ENCODE measurements at places on chromosomes 13 and 19.

DNA sequence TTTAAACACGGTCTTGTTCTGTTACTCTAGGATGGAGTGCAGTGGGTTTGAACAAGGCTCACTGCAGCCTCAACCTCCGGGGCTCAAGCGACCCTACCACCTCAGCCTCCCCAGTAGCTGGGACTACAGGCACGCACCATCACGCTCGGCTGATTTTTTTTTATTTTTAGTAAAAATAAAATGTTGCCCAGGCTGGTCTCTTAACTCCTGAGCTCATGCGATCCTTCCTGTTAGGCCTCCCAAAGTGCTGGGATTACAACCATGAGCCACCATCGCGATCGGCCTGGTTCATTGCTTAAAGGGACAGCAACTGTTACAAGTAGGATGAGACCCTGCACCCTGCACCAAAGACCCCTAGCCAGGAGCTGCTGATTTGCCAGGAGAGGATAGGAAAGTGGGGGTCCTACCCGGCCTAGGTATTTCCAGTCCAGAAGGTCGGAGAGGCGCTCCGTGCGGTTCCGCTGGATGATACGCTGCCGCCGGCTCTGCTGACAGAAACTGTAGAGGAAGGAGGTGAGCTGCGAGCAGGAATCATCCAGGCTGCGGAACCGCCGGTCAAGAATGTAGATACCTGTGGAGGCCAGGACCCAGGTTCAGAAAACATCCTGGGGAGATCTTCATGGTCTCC is 5.1 kb downstream of the FTL start:
- no peak for DNase-seq

- no peak for DNase-seq
Observed at GRCh38 chr13:58850161-58850560, 1218.6 kb downstream of the PCDH17 start.

- DNase-seq = no peak
Observed at GRCh38 chr19:13297023-13297422, 146.8 kb downstream of the IER2 start.

- no peak for DNase-seq
Observed at GRCh38 chr13:70534466-70534865, 426.2 kb upstream of the KLHL1 start.

DNA sequence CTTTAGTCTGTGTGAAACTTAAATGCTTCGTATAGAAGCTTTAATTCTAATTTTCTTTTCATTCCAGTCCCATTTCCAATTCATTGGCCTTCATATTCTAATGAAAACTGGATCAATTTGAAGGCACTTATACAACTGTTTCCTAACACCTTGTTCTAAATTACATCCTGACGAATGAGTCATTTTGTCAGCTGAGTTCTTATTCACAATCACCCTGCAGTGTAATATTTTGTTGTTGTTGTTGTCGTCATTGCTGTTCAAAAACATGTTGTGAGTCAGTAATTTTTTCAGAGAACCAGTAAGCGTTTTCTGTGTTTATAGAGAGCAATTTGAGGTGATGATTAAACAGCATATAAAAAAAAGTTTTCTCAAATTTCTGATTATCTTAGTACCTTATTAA is 290.0 kb downstream of the PCDH9 start:
- DNase-seq = no peak

DNA sequence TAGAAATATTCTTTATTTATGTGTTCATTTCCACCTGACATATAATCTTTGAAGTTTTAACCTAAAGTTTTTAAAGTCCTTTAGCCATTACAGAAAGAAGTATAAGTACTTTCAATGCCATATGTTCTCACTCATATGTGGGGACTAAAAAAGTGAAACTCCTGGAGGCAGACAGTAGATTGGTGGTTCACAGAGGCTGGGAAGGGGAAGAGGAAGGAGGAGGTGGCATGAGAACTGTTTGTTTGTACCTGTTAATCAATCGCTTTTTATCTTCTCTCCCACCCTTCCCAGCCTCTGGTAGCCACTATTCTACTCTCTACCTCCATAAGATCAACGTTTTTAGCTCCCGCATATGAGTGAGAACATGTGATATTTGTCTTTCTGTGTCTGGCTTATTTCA is 131.1 kb downstream of the MYO16 start:
- no peak for DNase-seq

GRCh38 chr13:77519808-77520207 is 15.7 kb upstream of the SCEL start:
- no peak for DNase-seq

- no peak for DNase-seq
Observed at GRCh38 chr13:113915786-113916329, 52.0 kb upstream of the GAS6 start.

DNA sequence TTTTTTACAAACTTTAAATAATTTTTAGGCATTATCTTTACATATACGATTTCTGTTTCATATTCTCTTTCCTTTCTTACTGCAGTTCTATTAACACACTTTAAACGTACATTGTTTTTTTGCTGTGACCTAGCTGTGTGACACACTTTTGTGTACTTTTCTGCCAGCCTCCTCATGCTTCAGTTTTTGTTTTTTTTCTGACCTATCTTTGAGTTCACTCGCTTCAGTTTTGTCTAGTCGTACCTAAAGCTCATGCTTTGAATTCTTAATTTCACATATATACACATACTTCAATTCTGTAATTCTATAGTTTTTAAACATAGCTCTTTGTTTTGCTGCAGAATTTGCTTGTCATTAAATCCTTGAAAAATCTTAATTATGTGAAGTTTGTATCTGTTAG is 150.4 kb downstream of the PDS5B start:
- no peak for DNase-seq

DNA sequence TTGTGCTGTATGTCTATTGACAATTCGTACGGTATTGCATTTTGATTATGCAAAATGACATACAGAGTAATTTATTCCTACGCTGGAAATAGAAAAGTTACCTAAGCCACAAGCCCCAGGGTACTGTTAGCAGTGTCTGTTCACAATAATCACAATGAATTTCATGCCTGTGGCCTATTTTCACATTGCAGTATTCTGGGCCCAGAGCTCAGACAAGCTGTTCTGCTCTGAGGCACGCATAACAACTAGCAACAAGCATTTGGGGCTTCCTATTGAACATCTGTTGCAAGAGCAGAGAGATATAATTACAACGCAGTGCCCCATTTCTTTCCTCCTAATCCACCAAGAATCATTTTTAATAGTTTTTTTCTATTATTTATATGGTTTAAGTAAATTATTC is 158.9 kb upstream of the SGCG start:
- no peak for DNase-seq

- no peak for DNase-seq
Observed at GRCh38 chr19:4932711-4933110, 23.4 kb downstream of the UHRF1 start.

- no peak for DNase-seq
Observed at GRCh38 chr13:30829833-30830637, 76.0 kb upstream of the MEDAG start.

DNA sequence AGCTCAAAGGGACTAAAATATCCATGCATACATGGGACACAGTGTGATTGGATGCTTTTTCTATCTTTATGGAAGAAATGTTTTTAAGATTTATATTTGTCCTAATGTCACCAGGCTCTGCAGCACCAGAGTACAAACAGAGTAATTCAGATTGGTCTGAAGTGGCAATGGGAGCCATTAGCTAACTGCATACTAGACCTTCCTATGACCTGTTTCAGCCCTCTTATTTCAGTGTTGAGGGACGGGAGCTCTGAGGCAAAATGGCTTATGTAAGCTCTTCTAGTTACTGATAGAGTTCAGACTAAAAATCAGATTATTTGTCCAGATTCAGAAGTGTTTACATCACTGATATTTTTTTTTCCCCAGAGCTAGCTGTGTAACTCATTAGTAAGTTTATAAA is 4.9 kb downstream of the SLAIN1 start:
- no peak for DNase-seq

GRCh38 chr19:7294558-7295212 is 471 bp upstream of the INSR start:
- no peak for DNase-seq

DNA sequence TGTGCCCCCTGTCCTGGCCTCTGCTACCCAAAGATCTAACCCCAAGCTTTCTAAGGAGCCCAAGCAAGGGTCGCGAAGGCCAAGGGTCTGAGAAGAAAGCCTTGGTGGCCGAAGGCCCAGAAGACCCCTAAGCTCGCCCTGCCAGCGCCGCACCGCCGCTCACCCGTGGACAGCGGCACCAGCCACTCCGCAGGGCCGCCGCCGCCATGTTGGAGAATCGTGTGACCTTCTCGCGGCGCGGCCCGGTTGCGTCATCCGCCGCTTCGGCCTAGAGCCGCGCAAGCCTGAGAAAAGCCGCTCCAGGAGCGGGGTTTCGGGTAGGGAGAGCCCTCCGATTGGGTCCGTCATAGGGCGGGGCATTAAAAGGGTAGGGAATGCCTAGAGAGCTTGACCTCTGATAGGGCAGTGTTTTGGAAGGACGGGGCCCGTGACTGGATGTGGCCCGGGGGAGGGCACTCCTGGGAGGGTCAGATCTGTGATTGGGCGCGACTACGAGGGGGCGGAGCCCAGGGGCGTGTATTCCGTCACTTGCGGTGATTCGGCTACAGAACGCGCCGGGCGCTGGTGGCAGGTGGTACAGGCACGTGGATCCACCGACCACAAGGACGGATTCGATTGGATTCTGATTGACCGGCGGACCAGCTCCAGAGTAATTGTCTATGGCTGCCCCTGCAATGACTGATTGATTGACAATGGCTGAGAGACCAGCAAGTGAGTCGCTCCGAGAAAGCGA is at the start of gene TIMM44:
TIMM44 (minus strand) TSS at position 223 of the 733 bp plus-strand sequence; CDS start at position 208, 15 bp downstream.
- DNase-seq = peak; percentile 100

DNA sequence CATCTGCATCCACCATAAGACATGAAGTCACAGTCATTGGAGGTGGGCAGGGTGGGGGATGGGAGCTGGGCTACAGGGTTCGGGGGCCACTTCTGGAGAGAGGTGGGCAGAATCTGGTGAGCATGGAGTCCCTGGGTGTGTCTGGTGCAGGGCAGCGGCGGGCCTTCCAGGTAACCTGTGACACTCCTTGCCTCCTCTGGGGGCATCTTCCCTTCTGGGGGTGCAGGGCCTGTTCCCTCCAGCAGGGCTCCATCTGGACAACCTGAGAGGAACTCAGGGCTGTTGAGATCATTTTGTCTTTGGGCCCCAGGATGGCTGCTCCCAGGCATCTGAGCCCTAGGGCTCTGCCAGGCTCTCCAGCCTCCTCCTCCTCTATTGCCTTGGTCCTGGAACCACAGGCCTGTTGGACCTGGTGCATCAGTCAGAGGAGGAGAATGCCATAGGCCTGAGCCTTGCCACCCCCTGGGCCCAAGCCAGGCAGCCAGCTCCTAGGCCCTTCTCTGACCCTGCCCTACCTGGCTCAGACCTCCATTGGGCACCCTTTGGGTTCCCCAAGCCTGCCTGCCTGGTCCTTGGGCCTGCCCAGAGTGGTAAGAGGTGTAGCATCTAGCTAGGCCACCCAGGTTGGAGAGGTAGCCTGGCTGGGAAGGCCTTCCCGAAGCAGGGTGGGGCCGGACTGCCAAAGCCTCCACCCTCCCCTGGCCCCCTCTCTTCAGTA is 13.4 kb downstream of the LYL1 start:
- no peak for DNase-seq

- peak; percentile 70 for DNase-seq
Observed at GRCh38 chr13:43023289-43023963, at the start of gene DNAJC15. DNAJC15 (plus strand) TSS chr13:43023586; CDS start chr13:43023627, 41 bp downstream.

GRCh38 chr13:48804821-48805601 is 151.3 kb downstream of the CYSLTR2 start:
- DNase-seq = no peak

DNA sequence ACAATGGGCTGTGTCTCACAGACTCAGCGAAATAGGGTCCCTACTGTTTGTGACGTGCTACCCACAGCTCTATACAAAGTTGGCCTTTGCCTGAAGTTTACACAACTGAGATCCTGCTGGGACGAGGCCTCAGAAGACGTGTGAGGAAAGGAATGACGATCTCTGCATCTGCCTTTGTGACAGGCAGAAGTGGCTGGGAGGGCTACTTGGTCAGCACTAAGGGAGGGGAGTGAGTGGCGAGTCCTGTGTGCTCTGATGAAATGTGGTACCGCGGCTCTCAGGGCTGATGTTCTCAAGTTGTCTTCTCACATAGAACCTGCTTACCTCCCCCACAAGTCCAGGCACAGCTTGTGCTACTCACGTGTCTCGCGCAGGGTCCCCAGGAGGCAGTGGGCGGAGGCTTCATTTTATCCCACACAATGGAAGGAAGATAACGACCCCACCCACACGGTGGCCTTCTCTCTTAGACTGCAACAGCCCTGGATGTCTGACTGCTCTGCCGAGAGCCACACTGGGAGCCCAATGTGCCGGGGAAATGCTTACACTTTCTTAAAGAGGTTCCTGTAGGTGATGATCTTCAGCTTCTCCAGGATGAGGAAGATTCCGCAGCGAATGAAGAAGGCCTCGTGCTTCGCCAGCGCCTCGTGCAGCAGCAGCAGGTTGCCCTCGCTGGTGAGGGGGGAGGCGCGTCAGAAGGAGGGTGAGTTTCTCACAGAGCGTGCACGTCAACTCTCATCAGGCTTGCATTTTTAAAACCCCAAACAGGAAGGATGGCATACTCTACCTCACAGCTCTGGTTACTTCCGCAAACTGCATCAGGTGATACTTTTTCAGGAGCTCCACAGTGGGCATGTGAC is 21.2 kb downstream of the PROZ start:
- DNase-seq = no peak

- no peak for DNase-seq
Observed at GRCh38 chr13:107252428-107252827, 684.5 kb upstream of the ARGLU1 start.

- no peak for DNase-seq
Observed at GRCh38 chr13:22288496-22288895, 617.6 kb downstream of the FGF9 start.

DNA sequence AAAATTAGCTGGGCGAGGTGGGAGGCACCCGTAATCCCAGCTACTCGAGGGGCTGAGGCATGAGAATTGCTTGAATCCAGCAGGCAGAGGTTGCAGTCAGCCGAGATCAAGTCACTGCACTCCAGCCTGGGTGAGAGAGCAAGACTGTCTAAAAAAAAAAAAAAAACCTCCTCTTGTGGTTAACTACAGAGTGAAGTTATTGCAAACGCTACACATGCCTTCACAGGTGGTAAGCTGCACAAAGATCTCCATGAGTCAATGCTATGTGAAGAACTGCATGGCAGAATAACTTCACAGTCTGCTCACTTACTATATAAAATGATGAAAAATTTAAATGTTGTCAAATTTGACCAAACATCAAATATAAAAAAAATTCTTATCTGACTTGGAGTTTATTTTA is 436.8 kb downstream of the FGF14 start:
- DNase-seq = no peak

- DNase-seq = no peak
Observed at GRCh38 chr13:103758222-103758621, 692.0 kb upstream of the SLC10A2 start.

- DNase-seq = no peak
Observed at GRCh38 chr13:66560189-66560588, 669.9 kb downstream of the PCDH9 start.

GRCh38 chr13:29924482-29925350 is 74.3 kb upstream of the UBL3 start:
- DNase-seq = peak; percentile 48

DNA sequence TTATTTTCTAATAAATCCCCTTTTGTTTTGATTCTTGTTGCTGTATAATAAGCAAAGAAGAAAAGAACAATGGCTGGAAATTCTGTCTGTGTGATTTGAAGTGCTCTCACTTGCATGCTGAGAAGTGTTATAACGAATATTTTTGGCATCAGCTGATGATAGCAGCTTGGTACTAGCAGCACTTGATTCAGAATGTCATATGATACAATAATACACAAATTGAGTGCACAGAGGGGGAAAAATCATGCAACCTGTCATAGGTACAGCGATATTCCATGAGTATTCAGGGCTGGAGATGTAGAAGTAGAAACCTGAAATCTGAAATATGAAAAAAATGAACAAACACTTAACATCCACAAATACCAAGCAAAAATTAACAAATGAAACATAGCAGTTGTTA is 108.1 kb downstream of the FGF14 start:
- no peak for DNase-seq

GRCh38 chr13:72805676-72806346 is 23.9 kb downstream of the PIBF1 start:
- DNase-seq = no peak

Data from GM04504 (cell line).